GM04504 (cell line): ENCODE measurements at places on chromosomes 5 and 9.

- no peak for DNase-seq
Measured at GRCh38 chr9:16039218-16039987, 486.6 kb downstream of the CCDC171 start.

DNA sequence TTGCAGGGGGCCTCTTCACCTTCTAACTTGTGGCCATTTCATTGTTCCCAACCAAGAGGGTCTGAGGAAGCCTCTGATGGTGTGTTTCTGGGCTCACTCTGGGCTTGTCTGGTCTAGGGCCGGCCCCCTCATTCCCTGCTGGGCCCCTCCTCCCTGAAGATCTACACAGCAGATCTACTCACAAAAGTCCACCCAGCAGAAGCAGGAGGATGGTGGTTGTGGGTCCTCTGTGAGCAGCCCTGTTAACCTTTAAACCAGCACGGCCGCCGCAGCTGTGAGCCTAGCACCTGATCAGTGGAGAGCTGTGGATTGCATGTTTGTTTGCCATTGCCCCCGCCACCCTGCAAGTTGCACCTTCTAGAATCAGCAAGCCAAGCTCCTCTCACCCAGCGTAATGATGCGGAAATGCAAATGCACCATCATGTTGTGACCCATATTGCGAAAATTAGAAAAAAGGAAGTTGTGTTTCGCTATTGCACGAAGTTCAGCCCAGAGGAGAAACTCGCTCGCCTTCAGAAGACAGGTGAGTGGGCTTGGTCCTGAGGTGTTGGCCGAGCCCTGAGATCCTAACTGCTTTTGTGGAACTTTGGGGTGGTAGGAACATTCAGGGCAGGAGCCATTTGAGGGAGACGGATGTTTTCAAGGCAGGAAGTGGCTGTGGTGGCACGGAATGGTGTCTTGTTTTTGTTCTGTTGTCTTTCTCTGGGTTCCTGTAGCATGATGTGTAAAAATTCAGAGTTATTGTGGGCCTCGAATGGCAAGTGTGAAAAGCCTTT, 16.7 kb downstream of the FGD3 start:
- DNase-seq = no peak

DNA sequence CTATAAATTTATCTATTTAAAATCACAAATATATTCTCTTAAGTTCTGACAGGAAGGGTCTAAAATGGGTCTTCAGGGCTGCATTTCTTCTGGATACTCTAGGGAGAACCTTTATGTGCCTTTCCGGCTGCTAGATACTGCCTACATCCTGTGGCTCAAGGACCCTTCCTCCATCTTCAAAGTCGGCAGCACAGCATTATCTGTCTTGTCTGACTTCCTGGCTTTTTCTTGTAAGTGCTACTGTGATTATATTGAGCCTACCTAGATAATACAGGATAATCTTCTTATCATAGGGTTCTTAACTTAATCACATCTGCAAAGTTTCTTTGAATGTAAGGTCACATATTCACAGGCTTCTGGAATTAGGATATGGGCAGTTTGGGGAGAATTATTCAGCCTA, 943.8 kb upstream of the TYRP1 start:
- no peak for DNase-seq

DNA sequence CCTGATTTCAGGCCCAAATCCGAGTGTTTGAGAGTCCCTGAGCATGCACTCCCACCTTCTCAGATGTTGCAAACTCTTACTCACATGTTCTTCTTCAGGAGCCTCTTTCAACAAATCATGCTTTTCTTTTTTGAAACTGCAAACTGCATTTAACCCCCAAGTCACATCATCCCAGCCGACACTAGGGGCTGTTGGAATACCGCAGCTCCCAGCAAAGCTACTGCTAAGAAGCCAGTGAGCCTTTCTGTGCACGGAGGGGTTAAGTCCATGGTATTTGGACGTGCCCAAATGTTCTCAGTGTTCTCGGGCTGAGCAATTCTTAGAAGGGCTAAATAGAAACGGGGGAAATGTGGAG, 282.9 kb downstream of the NFIB start:
- DNase-seq = no peak

DNA sequence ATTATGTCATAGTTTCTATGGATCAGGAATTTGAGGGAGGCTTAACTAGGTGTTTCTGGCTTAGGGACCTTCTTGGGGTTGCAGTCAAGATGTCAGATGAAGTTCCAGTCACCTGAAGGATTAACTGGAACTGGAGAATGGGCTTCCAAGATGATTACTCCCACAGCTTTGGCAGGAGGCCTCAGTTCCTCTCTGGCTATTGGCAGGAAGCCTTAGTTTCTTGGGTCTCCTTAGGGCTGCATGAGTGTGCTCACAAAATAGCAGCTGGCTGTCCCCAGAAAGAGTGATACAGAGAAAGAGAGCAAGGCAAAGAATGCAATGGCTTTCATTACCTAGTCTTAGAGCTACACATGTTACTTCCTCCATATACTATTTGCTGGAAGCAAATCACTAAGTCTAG, 138.1 kb upstream of the TLE4 start:
- DNase-seq = no peak

DNA sequence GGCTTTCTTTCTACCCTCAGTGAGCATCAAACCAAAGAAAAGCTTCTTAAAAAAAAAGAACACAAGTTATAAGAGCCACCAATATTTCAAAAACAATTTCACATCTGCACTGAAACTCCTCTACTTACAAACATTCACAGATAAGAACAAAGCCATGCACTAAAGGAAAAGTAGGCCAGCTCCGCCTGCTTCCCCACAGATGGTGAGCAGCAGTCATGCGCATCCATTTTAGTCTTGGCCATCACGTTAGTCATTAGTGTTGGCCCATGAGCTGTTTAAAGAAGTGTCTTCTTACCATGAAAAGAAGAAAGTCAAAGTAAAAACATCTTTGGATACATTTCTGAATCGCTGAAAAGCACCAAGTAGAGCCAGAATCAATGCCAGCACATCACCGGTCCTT, 40.0 kb upstream of the SMIM23 start:
- no peak for DNase-seq

DNA sequence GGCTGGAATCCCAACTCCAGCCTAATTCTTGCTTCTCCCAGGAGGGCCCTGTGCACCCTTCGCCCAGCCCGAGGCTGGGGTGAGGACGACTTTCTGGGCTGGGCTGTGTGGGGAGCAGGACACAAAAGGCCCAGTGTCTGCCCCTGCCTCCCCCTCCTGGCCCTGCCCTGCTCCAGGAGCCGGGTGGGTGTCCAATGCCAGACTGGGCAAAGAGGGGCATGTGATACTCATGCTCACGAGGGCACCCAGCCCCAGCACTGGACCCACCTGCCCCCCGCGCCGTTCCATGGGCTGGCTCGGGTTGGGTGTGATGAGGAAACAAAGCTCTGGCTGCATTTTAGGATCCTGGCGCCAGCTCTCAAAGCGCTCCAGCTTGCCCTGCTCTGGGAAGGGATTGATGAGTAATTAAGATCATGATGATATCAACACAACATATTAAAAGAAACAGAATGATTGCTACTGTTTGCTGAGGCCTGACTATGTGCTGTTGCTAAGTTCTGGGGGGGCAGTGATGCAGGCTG, 30.7 kb downstream of the LHX2 start:
- no peak for DNase-seq

DNA sequence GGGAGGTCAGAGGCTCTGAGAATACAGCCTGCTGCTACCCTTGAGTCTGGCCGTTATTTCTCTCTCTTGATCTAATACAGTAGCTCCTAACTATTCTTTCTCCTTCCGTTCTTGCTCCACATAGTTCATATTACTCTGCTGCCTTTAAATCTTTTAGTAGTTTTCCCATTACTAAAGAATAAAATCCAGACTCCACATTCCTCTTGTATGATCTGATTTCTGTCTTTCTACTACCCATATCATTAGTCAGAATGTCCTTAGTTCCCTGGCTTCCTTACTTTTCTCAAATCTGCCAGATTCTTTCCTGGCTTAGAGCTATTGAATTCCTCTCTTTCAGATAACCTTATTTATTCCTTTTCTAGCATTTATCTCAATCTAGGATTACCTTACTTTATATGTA, 40.0 kb downstream of the MARCHF6 start:
- DNase-seq = peak; percentile 17

- DNase-seq = no peak
Measured at GRCh38 chr9:88813638-88814209, 177.5 kb upstream of the S1PR3 start.

- DNase-seq = no peak
Measured at GRCh38 chr5:20331826-20332225, 343.8 kb upstream of the CDH18 start.

- DNase-seq = no peak
Measured at GRCh38 chr9:89304020-89304833, 6.8 kb upstream of the CKS2 start.

DNA sequence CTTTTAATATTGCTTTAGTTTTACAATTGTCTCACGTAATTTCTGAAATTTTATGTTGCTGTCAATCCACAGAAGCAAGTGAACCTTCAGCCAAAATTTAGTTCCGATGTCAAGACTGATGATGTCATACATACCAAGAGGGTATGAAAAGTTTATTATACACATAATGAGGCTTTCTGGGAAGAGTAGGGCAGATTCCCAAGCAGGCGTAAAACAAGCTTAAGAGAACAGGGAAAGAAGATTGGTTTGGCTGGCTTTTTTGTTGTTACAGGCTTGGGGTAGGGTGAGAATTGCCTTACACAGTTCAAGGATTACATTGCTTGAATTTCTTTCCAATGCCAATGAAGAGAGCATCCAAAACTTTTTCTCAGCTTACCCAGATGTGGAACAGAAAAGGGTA, 1962.9 kb upstream of the CDH6 start:
- no peak for DNase-seq

DNA sequence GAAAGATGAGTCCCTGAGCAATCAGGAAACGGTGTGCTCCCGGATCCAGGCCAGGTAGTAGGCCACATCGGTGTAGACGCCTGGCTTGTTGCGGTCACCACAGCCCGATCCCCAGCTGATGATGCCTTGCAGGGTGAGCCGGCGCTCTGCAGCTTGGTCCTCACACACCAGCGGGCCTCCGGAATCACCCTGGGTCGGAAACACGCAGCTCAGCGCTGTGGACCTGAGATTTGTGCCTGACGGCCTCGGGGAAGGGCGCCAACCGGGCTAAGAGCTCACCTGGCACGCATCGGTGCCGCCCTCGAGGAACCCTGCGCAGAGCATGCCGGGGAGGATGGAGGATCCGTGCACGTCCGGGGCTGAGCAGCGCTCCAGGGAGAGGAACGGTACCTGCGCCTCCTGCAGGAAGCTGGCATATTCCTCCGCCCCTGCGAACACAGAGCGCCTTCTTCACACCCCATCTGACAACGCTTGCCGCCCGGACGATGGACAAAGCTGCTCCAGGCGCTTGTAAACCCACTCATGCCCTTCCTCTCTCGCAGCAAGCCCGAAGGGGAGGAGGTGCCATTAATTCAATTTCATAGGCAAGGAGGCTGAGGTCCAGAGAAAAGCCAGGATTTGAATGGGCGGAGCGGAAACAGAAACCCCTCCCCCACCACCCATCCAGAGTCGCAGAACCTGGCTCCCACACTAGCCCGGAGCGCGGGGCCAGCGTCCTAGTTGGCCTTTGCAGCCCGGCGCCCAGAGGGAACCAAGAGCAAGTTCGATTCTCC, 2.0 kb upstream of the PFN3 start:
- DNase-seq = no peak

DNA sequence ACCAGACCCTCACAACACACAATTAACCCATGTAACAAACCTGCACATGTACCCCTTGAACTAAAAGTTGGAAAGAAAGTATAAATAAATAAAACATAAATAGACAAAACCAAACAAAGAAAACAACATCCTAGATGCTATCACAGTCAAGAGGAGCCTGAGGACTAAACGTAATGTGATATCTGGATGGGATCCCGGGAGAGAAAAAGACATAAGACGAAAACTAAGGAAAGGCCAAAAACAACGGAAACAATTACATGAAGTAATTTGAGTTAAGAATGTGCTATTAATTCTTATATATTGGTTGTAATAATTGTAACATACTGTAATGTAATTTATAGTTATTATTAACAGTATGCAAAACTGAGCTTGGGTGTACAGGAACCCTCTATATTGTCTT, 793.9 kb downstream of the SEMA5A start:
- no peak for DNase-seq

DNA sequence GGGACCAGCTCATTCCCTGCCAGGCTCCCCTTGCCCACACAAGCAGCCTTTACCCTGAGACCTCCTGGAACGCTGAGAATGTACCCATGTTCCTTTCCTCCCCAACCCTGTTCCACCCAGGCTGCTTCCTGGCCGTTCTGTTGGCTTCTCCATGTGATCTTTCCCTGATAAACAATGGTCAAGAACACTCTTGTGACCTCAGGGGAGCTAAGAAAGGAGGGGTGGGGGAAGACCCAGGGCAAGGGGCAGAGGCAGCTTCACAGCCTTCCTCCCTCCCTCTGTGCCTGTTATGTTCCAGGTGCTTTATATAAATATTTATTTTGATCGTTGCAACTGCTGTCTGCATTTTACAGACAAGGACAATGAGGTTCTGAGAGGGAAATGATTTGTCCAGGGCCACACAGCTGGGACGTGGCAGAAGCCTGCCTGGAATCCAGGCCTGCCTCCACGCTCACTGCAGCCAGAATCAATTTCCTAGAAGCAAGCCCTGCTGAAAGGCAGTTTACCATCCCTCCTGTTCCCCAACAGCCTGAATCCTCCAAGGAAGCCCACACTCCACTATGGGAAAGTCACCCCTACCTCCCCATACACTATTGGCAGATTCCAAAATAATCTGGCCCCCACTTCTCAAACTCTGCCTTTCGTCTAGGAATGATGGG, 3.9 kb downstream of the SHROOM1 start:
- DNase-seq = no peak

- DNase-seq = no peak
Measured at GRCh38 chr5:20300110-20300509, 312.1 kb upstream of the CDH18 start.

- DNase-seq = no peak
Measured at GRCh38 chr5:102722931-102723330, 32.2 kb upstream of the PAM start.

DNA sequence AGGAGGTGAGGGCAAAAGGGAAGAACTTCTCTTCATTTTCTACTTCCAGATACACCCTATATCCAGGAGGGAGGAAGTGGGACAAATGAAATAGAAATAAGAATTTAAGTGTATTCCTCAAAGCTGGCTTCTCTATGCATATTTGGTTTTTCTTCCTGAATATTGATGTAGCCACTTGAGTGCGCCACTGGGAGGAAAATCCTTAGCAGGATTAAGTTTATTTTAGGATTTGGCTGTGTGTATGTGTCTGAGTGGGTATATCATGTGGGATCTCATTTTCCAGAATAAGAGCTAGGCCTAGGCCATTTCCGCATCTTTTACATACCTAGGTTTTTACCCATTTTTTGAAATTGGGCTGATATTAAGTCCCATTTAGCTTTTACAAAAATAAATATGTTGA, 42.5 kb downstream of the MAP1B start:
- DNase-seq = no peak

- DNase-seq = no peak
Measured at GRCh38 chr5:112381521-112381920, 37.6 kb downstream of the EPB41L4A start.

- DNase-seq = peak; percentile 53
Measured at GRCh38 chr5:168106008-168106761, 185.3 kb upstream of the WWC1 start.

DNA sequence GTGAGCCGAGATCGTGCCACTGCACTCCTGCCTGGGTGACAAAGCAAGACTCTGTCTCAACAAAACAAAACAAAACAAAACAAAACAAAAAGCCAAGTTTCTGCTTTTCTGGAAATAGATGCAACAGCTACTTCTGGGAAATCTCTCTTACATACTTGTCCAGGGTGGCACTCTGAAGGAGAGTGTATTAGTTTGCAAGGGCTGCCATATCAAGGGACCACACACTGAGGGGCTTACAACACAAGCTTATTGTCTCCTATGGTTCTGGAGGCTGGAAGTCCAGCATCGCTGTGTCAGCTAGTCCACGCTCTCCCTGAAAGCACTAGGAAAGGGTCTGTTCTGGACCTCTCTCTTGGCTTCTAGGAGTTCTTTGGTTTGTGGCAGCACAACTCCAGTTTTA, 277.9 kb upstream of the WWC1 start:
- no peak for DNase-seq
